ENCODE measurements at places on chromosomes 5 and 9. TPM values are rescaled to one million over a fixed set of nuclear protein-coding genes. Genes with fewer than 3 reads are reported as not detected.

C5 gene
- 0.80 TPM for total RNA-seq

SPINK4 gene
- not detected for total RNA-seq

LCN9 gene
- not detected for total RNA-seq

DMRT1 gene
- total RNA-seq, result not detected

IFNA2 gene
- total RNA-seq, result not detected

FCN2 gene
- not detected for total RNA-seq

FBXL7 gene
- total RNA-seq, result 16.7 TPM

NREP gene
- total RNA-seq, result 119 TPM

HSD17B3 gene
- total RNA-seq, result not detected

Data from epithelial cell of alveolus of lung (primary cell).